RCC 7860 (cell line): ENCODE measurements at places on chromosomes 4 and X.

DNA sequence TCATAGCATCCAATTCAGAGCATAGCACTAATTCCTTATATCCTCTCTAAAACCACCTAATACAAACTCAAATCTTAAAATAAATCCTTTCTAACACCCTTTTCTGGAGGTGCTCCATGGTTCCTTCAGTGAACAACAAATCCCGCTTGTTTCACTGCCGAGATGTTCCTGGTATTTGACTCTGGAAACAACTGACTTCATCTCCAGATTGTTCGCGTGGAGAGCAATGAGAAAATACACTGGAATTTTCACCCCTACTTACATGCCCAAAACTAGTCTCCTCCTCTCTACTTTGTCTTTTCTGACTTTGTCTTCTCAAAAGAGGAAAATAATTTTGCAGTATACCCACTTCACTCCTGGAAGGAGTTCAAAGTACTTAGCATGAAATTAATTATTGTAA lies 129.0 kb downstream of the PLS3 start:
- DNase-seq, result no peak

DNA sequence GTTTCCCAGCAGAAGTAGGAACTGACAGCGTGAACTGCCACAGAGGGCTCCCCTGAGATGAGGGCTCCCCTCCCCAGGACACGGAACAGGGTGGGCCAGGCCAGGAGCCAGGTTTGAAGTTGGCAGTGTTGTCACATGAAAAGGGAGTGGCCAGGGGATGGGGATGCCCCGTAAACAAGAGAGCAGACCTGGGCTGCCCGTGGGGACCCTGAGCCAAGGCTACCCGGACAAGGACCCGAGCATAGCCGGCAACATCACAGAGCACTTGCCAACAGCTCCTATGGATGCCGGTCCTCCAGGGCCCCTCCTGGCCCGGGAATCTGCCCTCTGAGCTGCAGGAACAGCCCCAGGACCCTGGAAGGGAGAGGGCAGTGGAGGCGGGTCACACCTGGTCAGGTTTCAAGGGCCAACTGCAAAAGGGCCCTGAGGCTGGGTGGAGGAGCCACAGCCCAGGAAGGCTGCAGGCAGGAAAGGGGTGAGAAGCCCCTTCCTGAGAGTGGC lies 102.1 kb downstream of the CPZ start:
- DNase-seq, result no peak

DNA sequence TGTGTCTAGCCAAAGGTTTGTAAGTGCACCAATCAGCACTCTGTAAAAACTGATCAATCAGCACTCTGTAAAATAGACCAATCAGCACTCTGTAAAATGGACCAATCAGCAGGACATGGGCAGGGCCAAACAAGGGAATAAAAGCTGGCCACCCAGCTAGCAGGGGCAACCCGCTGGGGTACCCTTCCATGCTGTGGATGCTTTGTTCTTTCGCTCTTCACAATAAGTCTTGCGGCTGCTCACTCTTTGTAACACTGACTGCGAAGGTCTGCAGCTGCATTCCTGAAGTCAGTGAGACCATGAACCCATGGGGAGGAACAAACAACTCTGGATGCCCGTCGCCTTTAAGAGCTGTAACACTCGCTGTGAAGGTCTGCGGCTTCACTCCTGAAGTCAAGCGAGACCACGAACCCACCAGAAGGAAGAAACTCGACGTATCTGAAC lies 14.3 kb downstream of the HNRNPDL start:
- DNase-seq, result no peak

- DNase-seq, result no peak
Measured at GRCh38 chr4:78749972-78750727, 26.0 kb upstream of the BMP2K start.

- no peak for DNase-seq
Measured at GRCh38 chr4:82561786-82562563, at the start of gene TMEM150C. TSS of gene TMEM150C (minus strand) at chr4:82561988. CDS start at chr4:82504657, 57,331 bp downstream.

- DNase-seq, result no peak
Measured at GRCh38 chrX:2631743-2632532, 59.2 kb upstream of the CD99 start.

DNA sequence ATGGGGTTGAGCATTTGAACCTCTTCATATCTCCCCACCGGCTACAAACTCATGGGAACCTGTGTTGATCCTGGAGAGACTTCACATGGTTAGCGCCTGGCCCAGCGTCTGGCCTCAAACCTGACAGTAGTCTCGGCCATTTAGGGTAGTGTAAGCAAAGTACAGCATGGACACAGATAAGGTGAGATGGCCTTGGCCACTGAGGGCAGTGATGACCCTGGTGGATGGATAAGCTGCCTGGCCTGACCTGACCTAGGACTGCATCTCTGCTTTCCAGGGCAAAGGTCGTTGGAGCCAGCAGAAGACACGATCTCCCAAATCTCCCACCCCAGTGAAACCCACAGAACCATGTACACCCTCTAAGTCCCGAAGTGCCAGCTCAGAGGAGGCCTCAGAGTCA lies 51.7 kb downstream of the BCORL1 start:
- no peak for DNase-seq

- DNase-seq, result peak; percentile 8
Measured at GRCh38 chrX:131762802-131763234, 218.9 kb downstream of the OR13H1 start.

- DNase-seq, result no peak
Measured at GRCh38 chr4:182519528-182519927, 276.3 kb downstream of the TENM3 start.

DNA sequence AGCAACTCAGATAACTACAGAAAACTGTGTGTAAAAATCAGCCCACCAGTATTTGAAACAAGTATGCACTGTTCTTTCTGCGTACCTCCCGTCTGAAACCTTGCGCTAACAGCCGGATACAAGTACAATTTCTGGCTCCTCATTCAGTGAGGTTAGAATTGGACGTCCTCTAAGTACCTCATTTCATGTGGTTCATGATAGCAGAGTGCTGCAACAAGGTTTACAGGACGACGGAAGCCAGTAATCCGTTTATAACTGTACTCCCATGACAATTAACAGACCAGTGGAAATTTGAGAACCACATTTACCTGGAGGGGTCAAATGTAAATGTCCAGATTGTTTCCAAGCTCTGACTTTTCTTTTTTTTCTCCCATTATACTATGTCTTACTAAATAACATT lies 52.9 kb upstream of the TENM3 start:
- no peak for DNase-seq

- DNase-seq, result no peak
Measured at GRCh38 chr4:182848685-182849084, 68.5 kb downstream of the DCTD start.

- DNase-seq, result no peak
Measured at GRCh38 chr4:94889946-94890345, 132.2 kb downstream of the BMPR1B start.

GRCh38 chrX:16659321-16659720 lies 9.4 kb downstream of the S100G start:
- DNase-seq, result no peak

DNA sequence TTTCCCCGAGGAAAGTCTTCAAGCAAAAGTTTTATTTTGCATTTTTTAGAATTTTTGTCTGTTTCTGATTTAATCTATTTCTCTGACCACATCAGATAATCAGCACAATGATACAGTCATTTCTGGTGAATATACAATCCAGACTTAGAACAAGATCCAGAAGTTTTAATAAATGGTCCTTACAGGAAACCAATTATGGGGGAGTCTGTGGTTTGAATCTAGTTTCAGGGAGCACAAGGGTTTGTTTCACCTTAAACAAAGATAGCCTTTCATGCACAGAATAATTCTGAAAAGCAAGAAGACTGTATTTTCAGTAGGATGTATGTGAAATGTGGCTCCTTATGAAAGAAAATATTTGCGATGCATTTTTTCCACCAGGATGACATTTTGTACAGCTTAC lies 158.5 kb upstream of the ARSJ start:
- DNase-seq, result no peak

DNA sequence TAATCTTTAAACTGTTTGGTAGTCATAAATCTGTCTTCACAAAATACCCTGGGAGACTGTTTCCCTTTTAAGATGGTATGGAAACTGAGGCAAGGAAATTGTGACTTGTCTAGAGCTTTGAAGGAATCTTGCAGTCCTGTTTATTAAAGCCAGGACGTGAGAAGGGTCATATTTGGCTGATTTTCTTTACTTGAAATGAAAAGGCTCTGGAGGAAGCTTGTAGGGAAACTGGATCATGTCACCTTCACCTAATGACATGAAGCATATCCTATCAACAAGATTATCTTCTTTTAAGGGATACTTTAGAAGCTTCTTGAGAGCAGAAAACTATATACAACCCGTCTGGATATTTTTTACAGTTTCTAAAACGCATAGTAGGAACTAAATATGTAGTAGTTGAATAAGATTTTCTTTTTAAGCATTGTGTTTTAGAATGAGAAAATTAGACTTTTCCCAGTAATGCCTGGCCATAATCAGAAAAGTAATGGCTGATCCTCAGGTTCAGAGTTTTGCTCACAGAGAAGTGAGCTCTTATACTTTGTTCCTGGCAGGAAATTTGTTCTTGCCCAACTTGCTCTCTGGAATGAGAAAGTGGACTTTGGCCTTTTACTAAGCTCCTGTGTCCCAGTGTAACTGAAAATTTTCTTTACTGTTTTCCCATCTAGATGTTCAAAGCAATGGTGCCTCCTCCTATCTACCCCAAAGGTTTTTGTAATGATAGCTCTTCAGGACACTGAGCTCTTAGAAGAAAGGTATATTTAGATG lies 136.8 kb upstream of the AFF2 start:
- DNase-seq, result no peak

GRCh38 chr4:110106931-110107296 lies 91.5 kb downstream of the ELOVL6 start:
- no peak for DNase-seq

DNA sequence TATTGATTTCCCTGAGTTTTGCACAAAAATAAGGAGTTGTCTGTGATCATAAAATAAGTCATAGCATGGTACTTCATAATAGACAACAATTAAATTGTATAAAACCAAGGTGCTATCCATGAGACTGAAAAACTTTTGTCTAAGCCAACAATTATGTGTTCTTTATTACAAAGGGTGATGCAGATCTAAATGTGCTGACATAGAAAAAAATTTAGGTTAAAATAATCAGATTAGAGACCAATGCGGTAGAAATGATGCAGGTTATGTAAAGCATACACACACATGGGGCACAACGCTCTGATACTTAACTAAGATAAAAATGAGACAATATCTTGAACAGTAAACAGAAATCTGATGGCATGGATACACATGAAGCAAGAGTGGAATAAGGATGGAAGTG lies 113.3 kb downstream of the PWWP3B start:
- DNase-seq, result no peak

GRCh38 chr4:4541661-4542570 lies at the start of gene STX18:
TSS of gene STX18 (minus strand) at chr4:4542048. CDS start at chr4:4541964, 84 bp downstream.
- peak; percentile 60 for DNase-seq

- DNase-seq, result no peak
Measured at GRCh38 chr4:61385256-61385655, 185.1 kb downstream of the ADGRL3 start.

DNA sequence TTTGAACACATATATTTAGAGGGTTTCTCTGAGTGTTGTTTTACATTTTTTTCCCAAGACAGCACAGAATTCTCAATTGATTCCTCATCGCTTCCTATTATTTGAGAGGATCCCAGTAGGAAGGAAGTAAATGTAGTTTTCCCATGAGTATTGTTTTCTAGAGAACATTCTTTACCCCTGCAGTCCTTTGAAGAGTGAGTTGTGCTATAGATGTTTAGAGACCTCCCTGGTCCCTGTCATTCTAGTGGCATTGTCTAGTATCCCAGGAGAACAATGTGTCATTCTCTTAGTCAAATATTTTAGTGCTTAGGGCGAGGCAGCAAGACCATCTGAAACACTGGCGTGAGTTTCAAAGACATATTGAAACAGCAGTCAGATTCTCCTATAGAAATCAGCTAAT lies 32.5 kb downstream of the SORBS2 start:
- DNase-seq, result no peak

DNA sequence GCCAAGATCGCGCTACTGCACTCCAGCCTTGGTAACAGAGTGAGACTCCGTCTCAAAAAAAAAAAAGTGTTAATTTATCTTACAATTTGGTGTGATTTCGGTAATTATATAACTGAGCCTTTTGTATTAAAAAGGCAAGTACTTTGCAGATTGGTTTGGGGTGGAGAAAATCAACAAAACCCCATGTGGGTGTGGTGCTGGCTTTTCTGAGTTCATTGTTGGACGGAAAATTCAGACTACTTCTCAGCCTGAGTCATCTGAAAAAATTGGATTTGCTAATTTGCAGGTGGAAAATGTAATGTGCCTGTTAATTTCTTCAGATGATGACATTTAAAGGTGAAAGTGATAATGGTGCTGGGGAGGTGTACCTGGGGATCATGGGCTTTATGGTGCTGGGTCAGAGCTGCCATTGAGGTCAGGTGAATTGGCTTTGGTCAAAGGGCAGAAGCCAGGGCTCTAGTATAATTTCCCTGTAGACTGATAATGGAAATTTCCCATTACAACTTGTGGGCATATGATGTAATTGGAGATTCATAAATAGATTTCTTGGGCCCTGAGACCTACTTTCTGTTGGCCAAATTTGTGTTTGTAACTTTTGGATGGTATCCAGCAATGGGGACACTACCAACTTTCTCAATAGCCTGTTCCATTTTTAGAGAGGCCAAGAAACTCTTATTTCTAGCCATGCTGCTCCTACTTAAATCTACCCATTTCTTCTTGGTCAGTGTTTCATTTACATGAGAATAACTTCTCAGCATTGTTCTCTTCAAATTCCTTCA lies 74.3 kb upstream of the TEX13D start:
- DNase-seq, result no peak

GRCh38 chr4:80183250-80184052 lies 13.9 kb upstream of the PRDM8 start:
- DNase-seq, result no peak

DNA sequence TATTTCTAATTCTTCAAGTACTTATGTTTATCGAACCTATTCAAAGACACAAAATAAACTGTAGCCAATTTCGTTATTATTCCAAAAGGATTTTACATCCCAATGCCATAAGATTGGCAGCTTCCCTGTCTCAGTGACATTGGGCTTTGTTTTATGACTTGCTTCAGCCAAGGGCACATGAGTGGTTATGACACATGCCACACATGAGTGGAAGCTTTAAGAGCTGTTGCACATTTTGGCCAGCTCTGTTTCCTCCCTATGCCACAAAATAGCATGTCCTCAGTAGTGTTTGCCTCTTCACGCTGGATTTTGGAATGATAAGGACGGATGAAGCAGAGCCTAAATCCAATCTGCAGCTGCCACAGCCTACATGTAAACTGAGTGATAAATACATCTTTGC lies 21.9 kb downstream of the SEC24D start:
- no peak for DNase-seq

- no peak for DNase-seq
Measured at GRCh38 chr4:74631988-74632387, 162.3 kb downstream of the BTC start.

DNA sequence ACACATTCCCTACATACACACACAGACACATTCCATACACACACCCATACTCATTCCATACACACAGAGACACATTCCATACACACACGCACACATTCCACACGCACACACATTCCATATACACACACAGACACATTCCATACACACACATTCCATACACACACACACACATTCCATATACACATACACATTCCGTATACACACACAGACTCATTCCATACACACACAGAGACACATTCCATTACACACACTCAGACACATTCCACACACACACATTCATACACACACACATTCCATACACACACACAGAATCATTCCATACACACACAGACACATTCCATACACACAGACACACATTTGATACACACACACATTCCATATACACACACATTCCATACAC lies 15.2 kb downstream of the LINC00632 start:
- DNase-seq, result no peak

GRCh38 chr4:24578364-24578763 lies 6.0 kb downstream of the DHX15 start:
- DNase-seq, result no peak

GRCh38 chr4:40337523-40337922 lies 2.4 kb downstream of the CHRNA9 start:
- no peak for DNase-seq
